ENCODE measurements at places on chromosomes 12 and 14.

DNA sequence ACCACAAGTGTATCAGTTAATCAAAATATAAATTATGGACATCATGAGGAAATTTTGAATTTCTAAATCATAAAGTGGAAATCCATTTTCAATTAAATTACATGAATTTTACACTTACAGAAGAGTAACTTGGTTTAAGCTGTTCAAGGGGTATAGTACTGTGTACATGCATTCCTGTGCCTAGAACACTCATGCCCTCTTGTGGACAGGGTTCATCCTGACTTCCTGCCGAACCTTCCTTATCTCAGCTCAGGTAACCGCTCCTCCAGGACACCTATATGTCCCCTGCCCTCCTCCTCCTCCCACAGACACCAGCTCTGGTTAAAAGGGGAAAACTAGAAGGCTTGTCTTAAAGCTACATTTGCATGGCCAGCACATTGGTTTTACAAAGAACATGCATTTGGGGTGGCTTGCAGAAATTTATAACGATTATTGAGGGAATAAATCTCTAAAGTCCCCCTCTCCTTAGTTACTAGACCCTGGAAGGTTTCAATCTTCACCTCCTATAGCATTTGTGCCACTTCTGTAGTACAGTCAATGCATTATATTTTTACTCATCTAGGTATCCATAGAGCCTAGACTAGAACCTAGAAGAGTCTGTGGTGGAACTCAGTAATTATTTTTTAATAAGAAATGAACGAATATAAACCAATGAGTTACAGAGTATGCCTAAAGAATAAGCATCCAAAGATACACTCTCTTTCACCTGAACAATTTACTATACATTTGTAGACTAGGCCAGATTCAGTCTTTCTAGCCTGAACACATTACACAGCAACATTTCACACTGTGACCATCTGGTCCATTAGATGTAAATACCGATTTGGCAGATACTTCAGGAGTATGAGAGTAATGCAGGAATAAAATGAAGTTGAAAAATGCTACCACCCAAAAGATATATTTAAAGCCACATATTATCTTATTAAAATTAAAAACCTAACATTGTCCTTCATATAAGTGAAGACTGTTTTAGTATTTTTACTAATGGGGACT, 345.6 kb downstream of the PAWR start:
- DNase-seq: peak; percentile 2

DNA sequence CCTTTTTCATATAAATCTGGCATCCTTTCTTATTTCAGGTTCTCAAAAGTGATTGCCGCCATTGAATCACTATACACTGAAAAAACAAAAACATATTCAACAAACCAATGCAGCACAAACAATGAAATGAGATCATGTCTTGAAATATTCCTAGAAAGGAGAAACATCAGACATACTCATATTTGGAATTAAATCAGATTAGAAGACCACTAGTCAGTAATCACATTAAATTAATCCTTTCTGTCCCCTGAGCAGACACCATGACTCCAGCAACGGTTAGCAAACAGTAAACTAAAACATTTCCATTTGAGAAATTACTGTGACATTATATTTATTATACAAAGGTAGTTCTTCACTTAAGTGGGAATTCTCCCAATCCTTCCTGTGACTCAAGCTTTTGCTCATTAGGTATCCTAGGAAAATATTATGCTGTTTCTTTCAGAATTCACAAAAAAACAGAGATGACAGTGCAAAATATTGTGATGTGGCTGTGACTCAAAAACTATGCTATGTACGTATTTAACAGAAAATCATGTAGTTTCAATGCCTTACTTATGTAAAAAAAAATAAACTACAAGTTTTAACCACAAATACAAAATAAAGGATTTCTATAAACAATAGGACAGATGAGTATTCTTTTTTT, 29.7 kb downstream of the CPNE8 start:
- no peak for DNase-seq

DNA sequence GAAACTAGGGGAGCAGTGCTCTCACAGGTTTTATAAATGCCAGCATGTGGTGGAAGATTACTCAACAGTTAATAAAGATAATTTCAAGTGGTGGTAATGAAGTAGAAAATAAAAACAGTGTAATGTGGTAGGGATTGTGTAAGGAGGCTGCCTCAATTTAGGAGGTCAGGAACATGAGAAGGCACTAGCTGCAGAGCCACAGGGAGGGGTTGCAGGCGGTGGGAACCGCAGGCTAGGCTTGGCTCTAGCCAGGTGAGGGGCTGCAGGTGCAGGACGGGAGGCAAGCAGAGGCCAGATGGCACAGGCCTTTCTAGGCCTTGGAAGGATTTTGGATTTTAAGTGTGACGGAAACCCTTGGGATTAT, 768 bp downstream of the METTL25 start:
- no peak for DNase-seq

DNA sequence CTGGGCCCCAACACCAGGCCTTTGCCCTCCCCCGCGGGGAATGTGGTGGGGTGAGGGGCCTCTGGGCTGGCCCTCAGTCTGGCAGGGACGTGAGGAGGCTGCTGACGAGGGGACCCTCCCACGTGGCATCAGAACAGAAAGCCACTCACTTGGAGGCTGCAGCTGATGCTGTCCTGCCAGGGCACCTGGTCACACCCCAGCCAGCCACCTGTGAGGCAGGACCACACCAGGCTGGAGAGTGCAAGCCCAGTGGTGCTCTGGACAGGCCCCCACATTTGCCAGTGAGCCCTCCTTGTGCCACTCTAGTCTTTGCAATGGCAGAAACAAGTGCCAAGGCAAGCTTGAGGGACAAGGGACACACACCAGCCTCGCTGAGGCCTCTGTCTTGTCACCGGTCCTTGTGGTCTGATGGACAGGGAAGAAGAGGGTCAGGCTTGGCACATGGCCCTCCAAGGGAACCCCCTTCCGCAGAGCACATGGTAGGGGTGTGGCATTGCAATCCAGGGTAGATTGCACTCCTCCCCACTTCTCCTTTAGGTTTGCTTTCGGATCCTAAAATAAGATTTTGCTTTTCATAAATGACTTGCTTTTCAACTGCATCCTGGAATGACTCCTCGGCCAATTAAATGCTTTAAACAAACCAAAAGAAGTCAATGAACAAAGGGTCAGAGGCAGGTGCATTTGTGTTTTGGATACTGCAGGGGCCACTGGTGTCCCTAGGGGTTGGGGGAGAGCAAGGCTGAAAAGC, 53.7 kb downstream of the CCDC88C start:
- DNase-seq: peak; percentile 89

DNA sequence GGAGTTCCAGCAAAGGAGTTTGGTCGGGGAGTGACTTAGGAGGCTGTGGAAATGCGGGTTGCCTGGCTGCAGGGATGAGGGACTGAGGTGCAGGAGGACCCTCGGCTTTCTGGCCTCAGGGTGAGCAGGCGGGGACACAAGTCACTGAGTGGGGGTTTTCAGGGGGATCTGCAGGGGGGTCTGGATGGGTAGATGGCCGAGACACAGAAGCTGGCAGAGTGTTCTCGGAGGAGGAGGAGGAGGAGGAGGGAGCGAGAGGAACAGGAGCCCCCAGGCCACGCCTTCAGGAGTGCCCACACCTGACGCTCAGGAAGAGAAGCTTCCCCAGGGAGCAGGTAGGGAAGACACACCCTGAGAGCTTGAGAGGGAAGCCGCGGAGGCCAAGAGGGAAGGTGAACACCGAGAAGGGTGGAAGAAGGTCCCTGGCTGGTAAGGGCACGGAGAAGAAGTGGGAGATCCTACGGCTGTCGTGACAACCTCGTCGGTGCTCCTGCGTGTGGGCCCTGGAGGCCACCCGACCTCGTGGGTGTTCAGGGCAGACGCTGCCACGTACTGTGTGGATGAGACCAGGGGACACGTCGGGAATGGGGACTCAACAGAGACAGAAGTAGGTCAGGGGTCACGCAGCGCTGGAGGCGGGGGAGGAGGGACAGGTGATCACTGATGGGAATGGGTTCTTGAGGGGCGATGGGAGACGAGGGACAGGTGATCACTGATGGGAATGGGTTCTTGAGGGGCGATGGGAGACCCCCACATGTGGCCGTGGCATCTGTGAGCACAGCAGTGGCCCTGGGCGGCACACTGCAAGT, 109.4 kb downstream of the PIWIL1 start:
- no peak for DNase-seq

DNA sequence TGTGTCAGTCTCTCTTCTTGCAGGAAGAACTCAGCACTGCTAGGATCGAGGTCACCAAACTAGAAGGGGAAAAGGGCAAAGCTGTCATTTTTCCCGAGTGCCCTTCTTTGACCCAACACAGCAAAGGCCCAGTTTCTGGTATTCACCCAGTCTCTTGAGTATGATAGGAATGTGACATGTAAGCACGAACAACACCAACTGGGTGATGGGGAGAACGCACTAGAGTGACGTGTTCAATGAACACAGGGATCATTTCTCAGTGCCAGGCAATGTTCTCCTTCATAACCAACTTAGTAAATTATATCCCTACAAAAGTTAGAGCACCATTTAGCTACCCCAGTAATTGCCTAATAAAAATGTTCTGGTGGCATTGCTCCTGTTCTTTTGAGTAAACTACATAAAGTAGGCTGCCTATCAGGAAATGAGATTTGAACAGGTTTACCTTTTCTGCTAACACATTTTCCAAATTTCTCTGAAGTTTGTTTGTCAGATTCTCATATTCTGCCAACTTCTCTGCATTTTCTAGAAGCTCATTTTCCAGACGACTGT, 64.5 kb downstream of the NIN start:
- DNase-seq: no peak

GRCh38 chr12:102708108-102708507, 208.9 kb downstream of the PAH start:
- DNase-seq: no peak

DNA sequence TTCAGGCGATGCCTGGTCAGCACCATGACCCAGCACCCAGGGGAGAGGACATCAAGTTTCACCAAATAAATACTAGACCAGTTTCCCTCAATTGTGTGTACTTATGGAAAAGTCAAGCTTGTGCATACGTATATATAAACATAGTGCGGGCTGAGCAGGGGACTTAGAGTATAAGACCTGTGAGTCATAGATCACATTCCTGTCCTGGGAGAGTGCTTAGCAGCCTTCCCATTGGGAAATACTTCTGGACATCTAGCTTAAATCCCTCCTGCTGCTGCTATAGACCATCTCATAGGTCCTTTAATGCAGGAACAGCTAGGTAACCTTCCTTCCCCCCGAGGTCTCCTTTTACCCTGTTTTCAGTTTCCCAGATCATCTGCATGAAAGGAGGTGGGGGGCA, 51.9 kb downstream of the PRMT8 start:
- no peak for DNase-seq

DNA sequence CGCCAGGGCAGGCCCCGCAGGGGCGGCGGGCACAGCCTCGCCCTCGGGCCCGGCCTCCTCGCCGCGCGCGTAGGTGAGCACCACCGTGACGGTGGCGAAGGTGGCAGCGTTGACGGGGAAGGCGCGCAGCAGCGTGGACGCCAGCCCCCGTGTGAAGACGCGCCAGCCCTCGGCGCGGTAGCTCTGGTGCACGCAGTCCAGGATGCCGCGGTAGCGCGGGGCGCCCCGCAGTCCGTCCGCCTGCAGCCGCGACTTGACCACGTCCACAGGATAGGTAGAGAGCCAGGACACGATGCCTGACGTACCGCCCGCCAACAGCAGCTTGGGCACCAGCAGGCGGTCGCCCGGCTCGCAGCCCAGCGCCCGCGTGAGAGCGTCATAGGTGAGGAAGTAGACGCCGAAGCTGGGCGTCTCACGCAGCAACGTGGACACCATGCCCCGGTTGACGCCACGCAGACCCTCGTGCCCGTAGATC, 13.9 kb downstream of the SLC25A29 start:
- no peak for DNase-seq

DNA sequence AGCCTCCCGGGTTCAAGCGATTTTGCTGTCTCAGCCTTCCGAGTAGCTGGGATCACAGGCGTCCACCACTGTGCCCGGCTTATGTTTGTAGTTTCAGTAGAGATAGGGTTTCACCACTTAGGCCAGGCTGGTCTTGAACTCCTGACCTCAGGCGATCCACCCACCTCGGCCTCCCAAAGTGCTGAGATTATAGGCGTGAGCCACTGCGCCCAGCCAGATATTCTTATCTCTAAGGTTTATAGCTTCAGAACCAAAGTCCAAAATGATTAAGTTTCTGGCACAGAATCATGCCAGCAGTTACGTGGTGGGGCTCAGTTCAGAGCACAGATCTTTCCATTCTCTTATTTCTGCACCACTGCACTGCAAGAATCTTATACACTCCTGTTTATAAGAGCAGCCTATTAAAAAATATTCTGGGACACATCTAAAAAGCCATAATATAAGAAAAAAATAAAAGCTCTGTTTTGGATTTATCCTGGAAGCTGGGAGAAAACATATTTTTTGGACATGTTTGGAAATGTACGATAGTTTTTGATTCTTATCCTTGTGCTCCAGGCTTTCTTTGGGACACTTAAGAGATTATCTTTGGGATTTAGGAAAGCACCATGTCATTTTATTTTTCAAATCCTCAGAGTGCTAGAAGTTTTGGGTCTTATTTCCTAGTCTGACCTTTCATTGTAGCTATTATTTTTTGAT, 129.6 kb downstream of the LMNTD1 start:
- DNase-seq: no peak

- no peak for DNase-seq
These were observed 98.5 kb upstream of the PLEKHA5 start for GRCh38 chr12:19031032-19031431.

DNA sequence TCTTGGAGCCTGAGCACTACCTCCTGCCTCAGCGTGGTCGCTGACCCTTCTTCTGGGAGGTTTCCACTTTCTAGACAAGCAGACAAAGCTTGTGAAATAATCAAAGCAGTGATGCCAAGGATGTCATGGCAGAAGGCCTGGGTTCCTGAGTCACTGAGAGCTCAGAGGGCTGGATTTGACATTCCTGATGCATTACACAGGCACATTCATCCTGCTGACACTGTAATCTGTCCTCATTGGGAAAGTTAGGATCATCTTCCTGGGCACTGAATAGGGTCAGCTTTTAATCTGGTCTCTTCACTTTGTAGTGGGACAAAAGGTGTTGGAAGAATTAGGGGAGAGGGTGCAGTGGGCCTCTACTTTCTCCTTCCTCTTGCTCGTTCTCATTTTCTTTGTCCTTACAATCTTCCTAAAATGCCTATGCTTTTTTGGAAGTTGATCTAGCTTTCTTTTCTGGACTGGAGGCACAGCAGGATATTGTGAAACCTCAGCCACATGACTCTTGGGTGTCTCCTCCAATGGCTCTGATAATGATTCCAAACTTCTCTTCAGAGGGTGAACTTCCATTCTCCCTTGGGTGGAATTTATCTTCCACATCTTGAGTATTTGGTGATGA, 29.6 kb downstream of the EEA1 start:
- DNase-seq: no peak

DNA sequence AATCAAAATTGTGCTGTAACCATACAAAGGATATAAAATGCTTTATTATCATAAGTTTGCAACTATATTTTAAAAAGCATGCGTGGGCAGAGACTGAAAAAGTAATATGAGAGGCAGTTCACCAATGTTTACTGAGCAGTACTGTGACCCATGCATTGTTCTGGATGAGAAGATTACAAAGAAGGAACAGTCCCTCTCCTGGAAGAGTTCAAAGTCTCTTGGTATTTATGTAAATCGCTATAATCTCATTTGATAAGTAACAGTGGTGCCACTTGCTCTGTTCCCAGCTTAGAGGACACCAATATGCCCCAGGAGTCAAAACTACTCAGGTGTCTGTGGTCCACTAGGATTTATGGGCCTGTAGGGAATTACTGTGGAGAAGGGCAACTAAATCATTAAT, 2.1 kb upstream of the CMAS start:
- DNase-seq: no peak

- peak; percentile 64 for DNase-seq
These were observed 37.4 kb upstream of the PSMA6 start for GRCh38 chr14:35254736-35255135.
